Stimulated activated CD8-positive, alpha-beta memory T cell treated with anti-CD3 and anti-CD28 coated beads, Interleukin-7, amount 100 ng/mL, for 4 hours (primary cell): ENCODE measurements at places on chromosomes 5 and 9.

- DNase-seq: no peak
Observed at GRCh38 chr9:137127301-137128157, 11.4 kb upstream of the GRIN1 start.

- DNase-seq: peak; percentile 7
Observed at GRCh38 chr5:133240425-133241091, 188.7 kb downstream of the HSPA4 start.

DNA sequence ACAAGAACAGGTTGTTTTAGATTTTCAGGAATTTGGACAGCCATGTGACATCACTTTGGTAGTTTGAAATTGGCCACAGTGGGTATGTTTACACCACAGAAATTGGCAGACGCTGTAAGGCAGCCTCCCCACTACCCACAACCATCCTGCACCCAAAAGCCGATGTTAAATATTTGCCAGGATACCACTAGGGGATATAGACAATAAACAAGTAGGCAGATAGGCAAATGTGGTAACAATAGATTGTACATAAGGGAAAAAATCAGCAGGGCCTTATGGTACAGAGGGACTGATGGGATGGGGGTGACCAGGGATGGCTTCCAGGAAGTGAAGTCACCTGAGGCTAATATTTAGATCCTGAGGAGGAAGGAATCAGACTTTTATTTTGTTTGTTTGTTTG, 31.1 kb upstream of the DUSP1 start:
- DNase-seq: no peak

- DNase-seq: no peak
Observed at GRCh38 chr5:17663182-17663581, 28.9 kb downstream of the TAF11L14 start.

DNA sequence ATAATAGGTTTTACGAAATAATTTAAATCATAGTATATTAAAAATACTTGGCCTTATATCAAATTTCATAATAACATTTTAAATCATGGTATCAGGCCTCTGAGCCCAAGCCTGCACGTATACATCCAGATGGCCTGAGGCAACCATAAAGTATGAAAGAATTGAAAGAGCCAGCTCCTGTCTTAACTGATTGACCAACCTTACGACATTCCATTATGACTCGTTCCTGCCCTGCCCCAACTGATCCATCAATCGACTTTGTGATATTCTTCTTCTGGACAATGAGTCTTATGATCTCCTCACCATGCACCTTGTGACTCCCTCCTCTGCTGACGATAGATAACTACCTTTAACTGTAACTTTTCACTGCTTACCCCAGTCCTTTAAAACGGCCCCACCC, 545.0 kb downstream of the MTRR start:
- DNase-seq: no peak

DNA sequence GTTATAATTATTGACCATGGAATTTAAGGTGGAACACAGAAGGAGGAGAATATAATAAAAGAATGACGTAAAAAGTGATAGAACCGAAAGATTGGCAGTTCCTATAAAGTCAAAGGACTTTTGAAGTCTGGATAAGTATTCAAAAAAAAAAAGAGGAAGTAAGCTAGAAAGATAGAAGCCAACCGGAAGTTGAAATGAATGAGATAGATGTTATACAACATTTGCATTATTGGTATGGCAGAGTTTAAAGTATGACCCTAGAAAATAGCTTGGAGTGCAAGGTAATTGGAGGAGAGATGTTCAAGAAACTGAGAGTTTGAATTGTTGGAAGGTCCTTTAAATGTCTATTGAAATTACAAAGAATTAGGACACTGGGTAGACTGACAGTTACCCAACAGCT, 293.6 kb downstream of the FER start:
- DNase-seq: no peak

DNA sequence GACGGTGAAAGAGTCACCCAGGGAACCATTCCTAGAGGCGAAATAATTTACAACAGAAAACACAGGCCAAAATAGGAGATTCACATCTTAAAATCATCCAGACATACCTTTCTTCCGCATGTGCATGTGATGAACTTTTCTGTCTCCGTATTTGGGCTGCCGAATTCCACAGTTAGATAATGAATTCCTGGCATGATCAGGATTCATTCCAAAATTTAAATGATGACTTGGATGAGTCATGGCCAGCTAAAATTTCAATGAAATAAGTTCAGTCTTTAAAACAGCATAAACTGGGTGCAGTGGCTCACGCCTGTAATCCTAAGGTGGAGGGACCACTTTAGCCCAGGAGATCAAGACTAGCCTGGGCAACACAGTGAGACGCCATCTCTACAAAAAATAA, 82.7 kb downstream of the DROSHA start:
- no peak for DNase-seq

- DNase-seq: no peak
Observed at GRCh38 chr5:25544652-25545249, 900.0 kb upstream of the CDH10 start.

GRCh38 chr5:25418319-25418859, 773.6 kb upstream of the CDH10 start:
- DNase-seq: no peak

DNA sequence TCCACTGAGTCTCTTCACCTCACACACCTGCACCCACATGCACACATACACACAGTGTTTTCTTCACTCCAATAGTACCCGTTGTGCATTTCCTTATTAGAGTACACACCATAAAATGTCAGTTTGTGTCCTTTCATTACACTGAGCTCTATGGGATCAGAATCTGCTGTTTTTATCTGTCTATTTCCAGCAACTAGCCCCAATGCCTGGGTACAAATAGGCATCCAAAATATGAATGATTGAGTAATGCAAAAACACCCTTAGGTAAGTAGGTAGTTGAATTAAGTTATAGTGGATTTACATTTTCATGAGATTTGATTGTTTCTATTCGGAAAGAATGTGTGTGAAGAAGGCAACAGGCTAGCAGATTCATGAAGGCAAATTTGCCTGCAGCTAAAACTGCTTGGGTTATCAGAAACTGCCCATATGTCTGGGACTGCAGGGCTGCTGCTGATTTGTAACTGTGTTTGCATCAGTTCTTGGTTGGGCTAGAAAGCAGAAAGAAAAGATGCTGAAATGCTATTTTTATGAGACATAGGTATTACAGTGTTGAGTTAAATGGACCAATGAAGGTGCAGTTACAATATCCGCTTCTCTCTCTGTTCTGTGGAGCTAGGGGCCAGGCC, 26.9 kb downstream of the PPP3R2 start:
- no peak for DNase-seq

DNA sequence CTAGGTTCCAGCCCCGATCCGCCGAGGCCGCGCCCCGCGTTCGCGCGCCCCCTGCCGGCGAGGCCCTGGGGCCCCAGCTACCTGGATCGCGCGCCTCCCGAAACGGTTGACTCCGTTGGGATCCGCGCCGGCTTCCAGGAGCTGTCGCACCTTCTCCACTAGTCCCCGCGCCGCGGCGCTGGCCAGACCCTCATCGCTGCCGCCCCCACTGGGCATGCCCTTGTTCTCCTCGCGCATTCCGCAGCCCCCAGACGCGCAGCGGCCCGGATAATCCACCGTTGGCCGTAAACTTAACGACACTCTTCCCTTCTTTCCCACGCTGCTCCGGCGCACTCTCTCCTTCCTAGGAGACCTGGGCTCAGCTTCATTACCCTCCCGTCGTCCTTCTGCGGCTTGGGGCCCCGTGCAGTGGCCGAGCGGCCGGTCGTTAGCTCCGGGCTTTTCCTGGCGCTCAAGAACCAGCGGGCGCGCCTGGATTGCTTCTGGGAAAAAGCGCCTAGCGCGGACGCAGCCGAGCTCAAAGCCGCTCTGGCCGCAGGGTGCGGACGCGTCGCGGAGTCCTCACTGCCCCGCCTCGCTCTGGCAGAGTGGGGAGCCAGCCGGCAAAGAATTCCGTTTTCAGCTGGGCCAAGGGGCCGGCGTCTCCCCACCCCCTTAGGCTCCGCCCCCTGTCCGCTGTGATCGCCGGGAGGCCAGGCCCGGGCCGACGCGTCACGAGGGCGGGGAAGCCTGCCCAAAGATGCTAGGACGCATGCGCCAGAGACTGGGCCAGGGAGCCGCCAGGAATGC, at the start of gene CDKN2B:
CDKN2B (minus strand) TSS at position 589 of the 789 bp plus-strand sequence; CDS start at position 237, 352 bp downstream.
- peak; percentile 53 for DNase-seq

DNA sequence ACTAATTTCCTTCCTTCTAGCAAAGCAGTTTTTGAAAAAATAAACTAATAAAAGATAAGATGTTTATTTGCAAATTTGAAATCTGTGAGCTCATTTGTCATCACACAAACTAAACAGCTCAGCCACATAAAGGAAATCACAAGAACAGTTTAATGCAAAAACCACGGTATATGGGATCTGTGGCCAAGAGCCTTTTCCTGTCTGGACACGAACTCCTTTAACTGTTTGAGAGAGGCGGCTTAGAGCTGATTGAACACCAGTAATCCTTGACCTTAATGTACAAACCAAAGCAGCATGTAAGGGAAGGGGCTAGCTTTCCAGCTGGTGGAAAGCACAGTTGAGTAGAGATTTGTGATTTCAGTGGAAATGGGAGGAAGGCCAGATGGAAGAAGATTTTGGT, 66.3 kb upstream of the SPINK5 start:
- no peak for DNase-seq

GRCh38 chr5:133446440-133446839, 165.9 kb downstream of the FSTL4 start:
- no peak for DNase-seq

- DNase-seq: no peak
Observed at GRCh38 chr9:20783057-20784038, 99.3 kb downstream of the FOCAD start.

- DNase-seq: no peak
Observed at GRCh38 chr9:77877976-77878375, 153.6 kb downstream of the GNAQ start.

GRCh38 chr9:105393576-105394344, 54.1 kb upstream of the FSD1L start:
- no peak for DNase-seq
